Karpas-422 (cell line): ENCODE measurements at places on chromosomes 3 and 15. TPM values are rescaled to one million over a fixed set of nuclear protein-coding genes. Genes with fewer than 3 reads are reported as not detected.

Gene NANOGP8
- not detected in 2 replicates for total RNA-seq

Gene CYP1A1
- not detected in 2 replicates for total RNA-seq

Gene SLC26A6
- total RNA-seq, result 52.7 and 69.1 TPM in 2 replicates

- DNase-seq, result no peak
These were observed 71.3 kb upstream of the CGNL1 start for GRCh38 chr15:57305009-57305408.

GRCh38 chr15:55606214-55606613 lies 18.1 kb upstream of the PYGO1 start:
- no peak for DNase-seq

GRCh38 chr15:30940359-30940758 lies 36.6 kb downstream of the FAN1 start:
- DNase-seq, result no peak

DNA sequence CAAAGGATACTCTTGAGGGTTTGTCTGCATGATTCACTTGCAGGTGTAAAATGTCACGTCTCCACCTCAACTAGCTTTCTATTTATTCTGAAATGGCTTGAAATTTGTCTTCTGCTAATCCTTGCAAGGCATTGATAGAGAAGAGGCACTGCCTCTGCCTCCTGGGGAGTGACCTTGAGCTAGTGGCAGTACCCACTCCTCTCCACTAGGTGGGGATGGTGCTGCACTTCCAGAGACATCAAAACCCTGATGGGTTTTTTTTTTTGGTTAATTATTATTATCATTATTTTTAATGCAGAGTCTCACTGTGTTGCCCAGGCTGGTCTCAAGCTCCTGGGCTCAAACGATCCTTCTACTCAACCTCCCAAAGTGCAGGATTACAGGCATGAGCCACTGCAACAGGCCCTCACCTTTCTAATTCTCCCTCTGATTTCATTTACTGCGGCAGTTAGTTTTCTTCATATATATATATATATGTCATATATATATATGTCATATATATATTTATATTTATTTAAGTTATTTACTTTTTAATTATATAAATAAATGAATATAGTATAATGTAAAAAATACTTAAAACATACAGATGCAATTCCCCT lies 117.6 kb upstream of the EIF1B start:
- DNase-seq, result peak; percentile 89
